Stimulated activated CD4-positive, alpha-beta T cell treated with anti-CD3 and anti-CD28 coated beads, Interleukin-15, amount 100 ng/mL, for 1 hour (primary cell): ENCODE measurements at places on chromosomes 11 and 22.

DNA sequence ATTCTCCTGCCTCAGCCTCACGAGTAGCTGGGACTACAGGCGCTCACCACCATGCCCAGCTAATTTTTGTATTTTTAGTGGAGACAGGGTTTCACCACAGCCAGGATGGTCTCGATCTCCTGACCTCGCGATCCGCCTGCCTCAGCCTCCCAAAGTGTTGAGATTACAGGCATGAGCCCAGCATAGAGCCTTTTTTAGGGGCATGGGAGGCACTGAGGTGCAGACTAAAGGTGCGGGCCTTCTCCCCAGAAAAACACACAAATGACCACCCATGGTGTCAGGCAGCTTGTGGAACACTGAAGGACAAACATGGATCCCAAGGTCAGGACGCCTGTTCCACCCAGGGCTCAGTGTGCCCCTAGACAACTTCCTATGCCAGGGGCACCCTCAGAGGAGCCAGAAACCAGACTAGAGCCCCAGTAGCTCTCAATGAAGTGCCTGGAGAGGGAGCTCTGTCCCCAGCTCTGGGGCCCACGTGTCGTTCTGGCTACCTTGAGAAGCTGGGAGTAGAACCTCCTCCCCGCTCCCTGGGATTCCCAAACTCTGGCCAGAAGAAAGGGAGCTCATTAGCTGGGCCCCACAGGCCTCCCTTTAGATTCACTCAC lies 21.2 kb upstream of the CD5 start:
- DNase-seq, result no peak

GRCh38 chr11:68440224-68440623 lies 20.3 kb upstream of the PPP6R3 start:
- DNase-seq, result no peak

GRCh38 chr11:88051396-88051795 lies 123.8 kb downstream of the RAB38 start:
- no peak for DNase-seq

DNA sequence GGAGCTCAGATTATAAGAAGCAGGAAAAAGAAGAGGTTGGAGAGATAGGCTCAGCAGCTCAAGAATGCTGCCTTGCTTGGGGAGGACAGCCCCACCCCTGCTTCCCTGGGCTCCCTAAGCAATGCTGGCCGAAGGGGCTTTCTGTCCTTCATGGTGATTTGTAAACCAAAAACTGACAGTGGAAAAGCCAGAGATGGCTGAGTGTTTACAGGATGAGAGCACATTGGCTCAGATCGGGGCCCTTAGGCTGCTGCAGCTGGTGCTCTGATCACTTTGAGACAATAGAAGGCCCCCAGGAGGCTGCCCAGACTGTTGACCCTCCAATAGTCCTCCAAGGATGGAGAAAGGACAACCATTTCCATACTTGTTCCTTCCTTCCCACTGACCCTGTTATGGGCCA lies 28.8 kb upstream of the AMOTL1 start:
- DNase-seq, result no peak

DNA sequence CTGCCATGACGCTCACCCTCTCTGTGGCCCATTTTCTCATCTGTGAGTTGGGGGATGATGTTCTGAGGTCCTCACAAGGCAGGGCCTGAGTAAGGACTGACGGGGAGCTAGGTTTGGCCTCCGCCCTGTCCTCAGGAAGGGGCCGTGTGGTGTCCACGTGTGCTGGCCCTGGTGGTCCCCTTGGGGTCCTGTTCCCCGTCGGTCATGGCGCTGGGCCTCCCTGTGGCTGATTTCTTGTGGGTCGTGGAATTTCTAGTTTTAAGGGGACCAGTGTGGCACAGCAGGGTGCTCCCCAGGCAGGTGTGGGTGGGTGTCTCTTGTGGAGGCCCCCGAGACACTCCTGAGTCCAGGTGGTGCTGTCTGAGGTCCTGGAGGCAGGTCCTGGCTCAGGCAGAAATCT lies 5.9 kb downstream of the LINC01488 start:
- DNase-seq, result no peak

DNA sequence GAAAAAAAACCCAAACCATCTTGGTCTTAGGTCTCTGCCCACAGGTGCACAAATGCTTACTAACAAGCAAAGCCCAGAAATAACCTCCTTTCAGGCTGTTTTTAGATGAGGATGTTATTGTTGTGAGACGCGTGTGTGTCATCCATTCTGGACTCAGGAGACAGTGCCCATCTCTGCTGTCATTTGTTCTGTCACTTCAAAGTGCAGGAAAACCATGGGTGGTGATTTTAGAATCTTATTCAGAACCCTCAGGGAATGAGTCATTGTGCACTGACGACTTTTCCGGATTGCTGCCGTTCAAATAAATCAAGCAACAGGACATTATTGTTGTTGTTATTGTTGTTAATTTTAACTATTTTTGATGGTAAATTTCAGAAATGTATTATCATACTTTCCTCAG lies 110.3 kb downstream of the LRRC32 start:
- no peak for DNase-seq

- no peak for DNase-seq
Measured at GRCh38 chr22:44475706-44476105, 22.3 kb downstream of the RTL6 start.

DNA sequence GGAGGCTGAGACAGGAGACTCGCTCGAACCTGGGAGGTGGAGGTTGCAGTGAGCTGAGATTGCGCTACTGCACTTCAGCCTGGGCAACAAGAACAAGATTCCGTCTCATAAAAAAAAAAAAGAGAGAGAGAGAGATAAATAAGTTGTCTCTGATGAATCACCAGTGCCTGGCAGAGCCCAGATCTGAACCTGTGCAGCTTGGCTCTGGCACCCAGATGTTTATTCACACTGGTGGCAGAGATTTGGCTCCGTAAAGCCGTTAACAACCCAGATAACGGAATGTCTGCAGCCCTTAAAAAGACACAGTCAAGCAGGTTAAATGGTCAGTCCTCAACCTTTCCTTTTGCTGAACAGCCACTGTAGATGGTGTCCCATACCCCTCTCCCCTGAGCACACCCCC lies 33.5 kb upstream of the RTL6 start:
- DNase-seq, result no peak

DNA sequence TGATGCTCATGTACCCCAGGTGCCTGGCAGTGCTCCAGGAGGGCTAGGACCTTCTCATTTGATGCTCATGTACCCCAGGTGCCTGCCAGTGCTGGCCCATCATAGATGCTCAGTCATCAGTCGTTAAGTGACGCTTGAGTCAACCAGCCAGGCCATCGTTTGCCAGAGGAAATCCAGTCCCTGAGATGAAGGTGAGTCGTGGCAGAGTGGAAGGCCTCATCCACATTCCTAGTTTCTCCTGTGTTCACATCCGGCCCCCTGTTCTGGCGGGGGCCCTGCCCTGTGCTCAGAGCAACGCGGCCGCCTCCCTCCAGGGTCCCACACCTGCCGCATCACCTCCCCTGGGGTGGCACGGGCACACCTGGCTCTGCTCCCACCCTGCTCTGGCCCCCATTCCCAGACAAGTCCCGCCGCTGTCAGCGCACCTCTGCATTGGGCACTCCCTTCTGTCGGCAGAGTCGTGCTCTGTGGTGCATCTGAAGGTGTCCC lies 279.9 kb downstream of the BRD1 start:
- DNase-seq, result no peak

- no peak for DNase-seq
Measured at GRCh38 chr11:9771071-9771511, 107.2 kb downstream of the SWAP70 start.

- DNase-seq, result no peak
Measured at GRCh38 chr11:3933165-3933628, 77.7 kb downstream of the STIM1 start.

- DNase-seq, result no peak
Measured at GRCh38 chr11:103940551-103940950, 95.9 kb upstream of the DDI1 start.

DNA sequence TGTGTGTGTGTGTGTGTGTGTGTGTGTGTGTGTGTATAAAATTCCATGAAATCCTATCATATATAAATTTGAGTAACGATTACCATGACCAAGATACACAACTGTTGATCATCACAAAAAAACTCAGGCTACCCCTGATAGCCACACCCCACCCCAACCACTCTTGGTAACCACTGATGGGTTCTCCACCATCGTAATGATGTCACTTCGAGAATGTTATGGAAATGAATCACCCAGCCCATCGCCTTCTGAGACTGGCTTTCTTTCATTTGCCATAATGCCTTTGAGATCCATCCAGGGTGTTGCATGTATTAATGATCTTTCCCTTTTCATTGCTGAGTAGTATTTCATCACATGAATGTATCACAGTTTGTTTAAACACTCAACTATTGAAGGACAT lies 496.0 kb downstream of the MIAT start:
- no peak for DNase-seq

GRCh38 chr11:45525393-45525792 lies 140.0 kb downstream of the CHST1 start:
- DNase-seq, result no peak

DNA sequence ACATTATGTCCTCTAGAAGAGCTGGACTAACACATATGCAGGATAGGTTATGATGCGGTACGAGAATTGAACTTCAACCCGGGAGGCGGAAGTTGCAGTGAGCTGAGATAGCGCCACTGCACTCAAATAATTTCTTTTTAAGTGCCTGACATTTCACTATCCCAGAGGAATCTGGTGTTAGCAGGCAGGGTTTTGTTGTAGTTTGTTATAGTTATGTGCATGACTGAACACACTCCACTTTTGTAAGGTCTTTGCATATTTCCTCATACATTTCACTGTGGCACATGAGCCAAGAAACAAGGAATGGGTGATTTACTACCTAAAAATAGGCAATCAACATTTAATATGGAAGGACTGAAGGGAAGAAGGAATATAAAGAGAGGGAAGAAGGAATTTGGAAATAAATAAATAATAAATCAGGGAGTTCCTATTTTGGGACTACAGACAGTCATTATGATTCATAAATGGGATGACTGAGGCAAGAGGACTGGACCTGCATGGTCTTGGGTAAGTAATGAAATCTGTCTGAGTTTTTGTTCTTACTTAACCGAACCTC lies 8.7 kb upstream of the HIPK3 start:
- DNase-seq, result no peak

DNA sequence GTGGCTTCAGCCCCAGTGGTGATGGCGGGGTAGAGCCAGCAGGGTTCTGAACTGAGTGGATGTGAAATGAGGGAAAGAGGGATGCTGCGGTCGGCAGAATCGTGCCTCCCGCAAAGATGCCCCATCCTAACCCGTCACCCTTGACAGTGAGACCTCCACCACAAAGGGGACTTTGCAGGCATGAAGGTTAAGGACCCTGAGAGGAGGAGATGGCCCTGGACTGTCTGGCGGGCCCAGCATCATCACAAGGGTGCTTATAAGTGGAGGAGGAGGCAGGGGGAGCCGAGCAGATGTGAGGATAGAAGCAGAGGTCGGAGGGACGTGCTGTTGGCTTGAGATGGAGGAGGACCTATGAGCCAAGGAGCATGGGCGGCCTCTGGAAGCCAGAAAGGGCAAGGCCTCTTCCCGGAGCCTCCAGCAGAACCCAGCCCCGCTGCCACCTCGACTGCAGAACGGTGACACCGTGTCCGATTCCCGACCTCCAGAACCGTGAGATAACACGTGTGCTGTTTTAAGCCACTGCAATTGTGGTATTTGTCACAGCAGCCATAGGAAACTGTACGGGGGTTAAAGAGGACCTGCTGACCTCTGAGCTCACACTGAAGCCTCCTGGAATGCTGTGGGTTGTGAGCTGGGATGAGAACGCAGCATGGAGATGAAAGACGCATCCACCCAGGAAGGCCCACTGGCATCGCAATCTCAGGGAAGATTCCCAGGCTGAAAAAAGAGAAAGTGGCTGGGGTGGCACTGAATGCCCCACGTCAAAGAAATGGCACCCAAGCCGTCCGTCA lies 10.9 kb downstream of the LINC01488 start:
- no peak for DNase-seq

DNA sequence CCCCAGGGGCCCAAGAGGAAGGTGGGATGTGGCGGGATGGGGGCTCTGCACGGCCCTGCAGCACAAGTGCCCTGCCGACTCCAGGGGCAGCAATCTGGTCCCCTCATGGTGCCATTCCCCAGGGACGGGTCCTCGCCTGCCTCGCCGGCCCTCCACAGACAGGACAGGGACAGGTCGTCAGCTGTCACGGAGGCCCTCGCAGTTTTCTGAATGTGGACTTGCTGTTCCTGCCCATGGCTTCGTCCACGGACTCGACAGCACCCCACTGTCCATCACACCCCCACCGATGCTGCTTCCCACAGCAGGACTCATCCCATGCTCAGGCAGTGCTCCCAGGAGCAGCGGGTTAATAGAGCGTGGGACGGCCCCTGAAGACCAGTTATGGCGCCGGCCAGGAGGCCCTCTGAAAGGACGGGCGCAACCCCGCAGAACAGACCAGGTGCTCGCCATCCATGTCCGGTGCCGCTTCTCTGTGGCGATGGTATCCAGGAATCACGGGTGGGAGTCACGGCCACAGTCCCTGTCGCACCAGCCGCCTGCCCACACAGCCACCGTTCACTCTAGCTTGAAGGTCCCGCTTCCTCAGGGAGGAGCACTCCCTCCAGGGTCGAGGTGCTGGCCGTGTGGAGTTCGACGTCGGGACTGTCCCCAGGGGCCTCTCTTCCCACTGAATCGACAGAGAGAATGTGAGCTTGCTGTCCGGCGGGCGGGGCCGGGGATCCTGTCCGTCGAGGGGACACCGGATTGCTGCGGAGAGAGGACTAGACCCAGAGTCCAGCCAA lies 18.5 kb upstream of the MUC2 start:
- no peak for DNase-seq

GRCh38 chr11:60919956-60920355 lies 4.3 kb upstream of the TMEM132A start:
- no peak for DNase-seq

DNA sequence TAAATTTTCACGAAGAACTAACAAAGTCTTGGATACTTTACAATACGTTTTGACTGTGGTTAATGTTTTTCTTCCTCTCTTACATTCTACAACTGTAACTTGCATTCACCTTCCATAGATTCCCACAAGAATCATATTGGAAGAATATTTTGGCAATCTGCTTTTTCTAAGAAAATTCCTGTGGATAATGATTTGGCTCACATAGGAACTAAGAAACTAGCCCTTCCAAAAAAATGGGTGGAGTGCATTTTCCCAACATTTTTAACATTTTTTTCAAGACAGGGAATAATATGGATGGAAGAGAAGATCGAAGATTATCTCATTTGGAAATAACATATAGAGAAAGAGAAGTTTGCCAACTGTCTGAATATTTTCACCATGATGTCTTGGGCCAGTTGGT lies 256.9 kb upstream of the POU2AF2 start:
- no peak for DNase-seq

- DNase-seq, result no peak
Measured at GRCh38 chr11:18046116-18046777, at the start of gene TPH1. Gene TPH1 (minus strand): TSS chr11:18046269. CDS start chr11:18040762, 5,507 bp downstream.
